ENCODE measurements at places on chromosomes 6 and 20.
A peak's percentile ranks its signal among the peaks of the same experiment; 100 is the strongest.

DNA sequence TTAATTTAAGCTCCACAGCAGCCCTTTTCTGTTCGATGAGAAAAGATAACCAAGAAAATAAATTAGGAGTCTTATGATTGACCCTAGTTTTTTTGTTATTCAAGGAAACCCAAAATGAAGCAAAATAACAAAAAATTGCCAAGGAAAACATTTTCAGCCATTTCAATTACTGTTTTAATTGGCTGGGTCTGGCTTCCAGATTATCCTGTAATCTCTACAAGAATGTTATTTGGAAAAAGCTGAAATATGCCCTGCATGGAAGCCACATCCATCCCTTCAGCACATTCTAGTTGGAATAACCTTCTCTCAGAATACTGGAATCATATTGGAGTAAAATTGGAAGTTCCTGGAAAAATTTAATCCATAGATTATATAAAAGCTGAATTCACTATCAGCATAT is 191.1 kb upstream of the CCN2 start:
- no peak for DNase-seq
- no peaks in the 10 kb centered on the region for H3K4me1 ChIP-seq
- no peaks in the 10 kb centered on the region for H3K27me3 ChIP-seq
- H3K27ac ChIP-seq: no peak overlapping the region

DNA sequence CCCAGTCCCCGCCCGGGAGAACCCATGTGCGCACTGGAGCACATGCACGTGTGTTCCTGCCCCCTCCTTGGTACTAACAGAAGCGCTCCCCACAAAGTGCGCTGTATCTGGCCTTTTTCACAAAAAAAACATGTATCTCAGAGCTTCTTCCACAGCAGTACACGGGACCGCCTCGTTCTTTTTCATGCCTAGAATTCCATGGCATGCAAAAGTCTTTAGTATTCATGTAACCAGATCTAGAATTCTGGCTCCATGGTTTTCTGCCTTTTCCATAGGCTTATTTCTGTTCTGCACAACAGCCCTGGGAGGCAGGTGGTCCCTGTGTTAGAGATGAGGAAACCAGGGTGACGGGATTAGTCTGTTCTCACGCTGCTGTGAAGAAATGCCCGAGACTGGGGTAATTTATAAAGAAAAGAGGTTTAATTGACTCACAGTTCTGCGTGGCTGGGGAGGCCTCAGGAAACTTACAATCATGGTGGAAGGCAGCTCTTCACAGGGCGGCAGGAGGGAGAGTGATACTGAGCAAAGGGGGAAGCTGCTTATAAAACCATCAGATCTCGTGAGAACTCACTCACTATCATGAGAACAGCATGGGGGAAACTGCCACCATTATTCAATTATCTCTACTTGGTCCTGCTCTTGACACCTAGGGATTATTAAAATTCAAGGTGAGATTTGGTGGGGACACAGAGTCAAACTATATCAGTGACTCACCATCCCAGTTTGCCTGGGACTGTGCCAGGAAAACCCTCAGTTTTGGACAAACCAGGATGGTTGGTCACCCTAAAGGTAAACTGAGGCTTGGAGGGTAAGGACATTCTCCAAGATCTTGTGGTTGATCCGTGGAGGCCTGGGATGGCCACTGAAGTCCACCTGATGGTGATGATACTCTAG is 41.0 kb downstream of the C20orf203 start:
- no peaks in the 10 kb centered on the region for H3K27me3 ChIP-seq
- no peak for DNase-seq
- H3K36me3 ChIP-seq: no peaks in the 10 kb centered on the region

DNA sequence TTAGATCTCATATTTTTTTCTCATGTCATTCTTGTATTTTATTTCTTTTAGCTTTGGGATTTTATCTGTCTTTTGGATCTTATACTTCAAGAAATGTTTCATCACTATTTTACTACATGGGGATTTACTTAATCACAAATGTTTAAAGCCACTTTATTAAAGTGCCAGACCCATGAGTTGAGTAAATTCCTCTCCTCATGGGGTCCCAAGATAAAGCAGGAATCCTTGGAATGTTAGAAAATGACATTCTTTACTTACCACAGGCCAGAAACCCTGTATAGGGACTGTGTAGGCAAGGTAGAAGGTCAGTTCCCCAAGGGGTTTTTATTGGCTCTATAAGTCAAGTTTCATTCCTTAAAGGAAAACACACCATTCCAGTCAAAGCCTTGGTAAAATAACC is 28.4 kb upstream of the OR2J2 start:
- H3K4me1 ChIP-seq: no peaks in the 10 kb centered on the region
- no peaks in the 10 kb centered on the region for H3K36me3 ChIP-seq
- DNase-seq: no peak
- no peak overlapping the region for H3K4me3 ChIP-seq
- no peak overlapping the region for H3K27ac ChIP-seq
- H3K27me3 ChIP-seq: peaks cover 6% of the 10 kb centered on the region

GRCh38 chr6:165219629-165220028 is 89.8 kb downstream of the C6orf118 start:
- no peak for DNase-seq
- no peak overlapping the region for H3K4me3 ChIP-seq
- no peaks in the 10 kb centered on the region for H3K36me3 ChIP-seq
- no peaks in the 10 kb centered on the region for H3K27me3 ChIP-seq
- H3K27ac ChIP-seq: no peak overlapping the region
- no peaks in the 10 kb centered on the region for H3K4me1 ChIP-seq

- DNase-seq: peak; percentile 57
- H3K27me3 ChIP-seq: no peaks in the 10 kb centered on the region
- H3K4me1 ChIP-seq: no peaks in the 10 kb centered on the region
- H3K36me3 ChIP-seq: no peaks in the 10 kb centered on the region
- H3K27ac ChIP-seq: no peak overlapping the region
- no peak overlapping the region for H3K4me3 ChIP-seq
Observed at GRCh38 chr6:45922728-45923351, 92.8 kb downstream of the CLIC5 start.

- no peak for DNase-seq
- H3K27ac ChIP-seq: no peak overlapping the region
- H3K4me1 ChIP-seq: no peaks in the 10 kb centered on the region
- H3K4me3 ChIP-seq: no peak overlapping the region
Observed at GRCh38 chr20:44849703-44850102, 35.8 kb upstream of the YWHAB start.

GRCh38 chr6:52972989-52973388 is 22.1 kb downstream of the GSTA4 start:
- H3K4me3 ChIP-seq: no peak overlapping the region
- H3K27me3 ChIP-seq: no peaks in the 10 kb centered on the region
- no peaks in the 10 kb centered on the region for H3K4me1 ChIP-seq
- no peak overlapping the region for H3K27ac ChIP-seq
- DNase-seq: no peak

DNA sequence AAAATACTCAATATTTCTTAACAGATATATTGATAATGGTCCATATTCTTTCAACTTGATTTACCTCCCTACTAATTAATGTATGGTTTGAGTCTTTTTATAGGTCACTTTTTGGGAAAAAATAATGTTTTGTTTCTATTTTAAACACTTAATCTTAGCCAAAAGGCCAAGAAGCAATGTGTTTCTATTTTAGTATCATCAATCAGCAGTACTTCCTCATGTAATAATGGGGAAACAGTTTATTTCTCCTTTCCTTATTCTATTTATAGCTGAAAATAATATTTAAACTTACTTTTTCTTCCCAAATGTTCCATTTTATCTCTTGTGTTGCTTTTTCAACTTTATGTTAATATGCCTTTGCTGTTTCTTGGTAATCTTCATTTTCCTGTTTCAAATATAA is 295.1 kb downstream of the ALDH8A1 start:
- no peaks in the 10 kb centered on the region for H3K27me3 ChIP-seq
- H3K27ac ChIP-seq: no peak overlapping the region
- H3K4me3 ChIP-seq: no peak overlapping the region
- H3K36me3 ChIP-seq: no peaks in the 10 kb centered on the region
- no peak for DNase-seq

DNA sequence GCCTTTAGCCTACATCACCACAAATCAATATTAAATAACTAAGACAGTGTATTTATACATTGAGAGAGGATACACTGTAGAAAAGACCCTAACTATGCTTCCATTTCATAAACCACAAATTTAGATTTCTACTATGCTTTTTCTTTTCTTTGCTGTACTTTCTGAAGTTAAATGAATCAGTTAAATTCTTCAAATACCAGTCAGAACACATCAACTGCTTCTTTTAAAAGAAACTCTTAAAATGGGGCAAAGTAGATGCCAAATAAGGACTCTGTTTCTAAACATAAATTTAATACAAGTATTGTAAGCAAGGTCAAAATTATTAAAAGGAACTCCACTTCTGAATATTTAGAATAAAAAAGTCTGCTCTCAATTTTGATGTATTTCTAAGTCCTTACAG is 76.9 kb downstream of the GMDS start:
- H3K4me3 ChIP-seq: no peak overlapping the region
- H3K4me1 ChIP-seq: no peaks in the 10 kb centered on the region
- no peak overlapping the region for H3K27ac ChIP-seq
- H3K27me3 ChIP-seq: no peaks in the 10 kb centered on the region
- DNase-seq: no peak
- no peaks in the 10 kb centered on the region for H3K36me3 ChIP-seq

DNA sequence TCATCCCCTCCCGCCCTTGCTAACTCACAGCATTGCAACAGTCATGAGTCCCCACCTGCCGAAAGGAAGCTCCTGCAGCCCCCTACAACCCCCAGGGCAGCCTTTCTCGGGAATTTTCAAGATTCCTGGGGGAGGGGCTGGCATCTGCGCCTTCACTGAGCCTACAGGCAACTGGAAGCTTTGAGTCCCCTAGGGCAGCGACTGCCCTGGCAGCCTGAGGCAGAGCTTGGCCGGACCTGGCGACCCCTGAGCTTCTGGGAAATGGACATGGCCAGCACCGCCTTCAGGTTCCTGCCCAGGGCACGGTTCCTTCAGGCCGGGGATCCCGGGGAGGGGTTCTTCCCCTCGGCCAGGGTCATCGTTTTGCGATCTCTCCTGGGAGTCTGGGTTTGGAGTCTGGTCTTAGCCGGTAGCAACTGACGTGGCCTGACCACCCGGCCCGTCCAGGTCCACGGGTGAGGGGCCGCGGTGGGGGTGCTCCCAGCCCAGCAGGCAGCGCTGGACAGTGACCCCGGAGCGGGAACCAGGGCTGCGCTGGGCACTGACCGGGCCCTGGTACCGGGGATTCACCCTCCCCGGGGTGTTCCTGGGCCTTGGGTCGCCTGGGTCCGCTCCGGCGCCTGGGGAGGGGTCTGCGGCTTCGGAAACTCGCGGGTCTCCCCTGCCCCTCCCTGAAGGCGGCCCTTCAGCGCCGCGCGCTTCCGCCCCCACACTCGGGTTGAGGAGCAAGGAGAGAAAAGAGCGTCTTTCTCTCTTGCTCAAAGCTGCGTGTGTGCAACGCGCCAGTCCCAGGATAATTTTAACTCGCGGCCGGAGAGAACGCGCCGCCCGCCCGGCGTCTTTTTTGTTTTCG is 593 bp upstream of the COL9A3 start:
- H3K4me3 ChIP-seq: no peak overlapping the region
- peaks cover 26% of the 10 kb centered on the region for H3K4me1 ChIP-seq
- DNase-seq: no peak
- H3K36me3 ChIP-seq: peaks cover 17% of the 10 kb centered on the region
- H3K27me3 ChIP-seq: peaks cover 47% of the 10 kb centered on the region
- H3K27ac ChIP-seq: no peak overlapping the region

DNA sequence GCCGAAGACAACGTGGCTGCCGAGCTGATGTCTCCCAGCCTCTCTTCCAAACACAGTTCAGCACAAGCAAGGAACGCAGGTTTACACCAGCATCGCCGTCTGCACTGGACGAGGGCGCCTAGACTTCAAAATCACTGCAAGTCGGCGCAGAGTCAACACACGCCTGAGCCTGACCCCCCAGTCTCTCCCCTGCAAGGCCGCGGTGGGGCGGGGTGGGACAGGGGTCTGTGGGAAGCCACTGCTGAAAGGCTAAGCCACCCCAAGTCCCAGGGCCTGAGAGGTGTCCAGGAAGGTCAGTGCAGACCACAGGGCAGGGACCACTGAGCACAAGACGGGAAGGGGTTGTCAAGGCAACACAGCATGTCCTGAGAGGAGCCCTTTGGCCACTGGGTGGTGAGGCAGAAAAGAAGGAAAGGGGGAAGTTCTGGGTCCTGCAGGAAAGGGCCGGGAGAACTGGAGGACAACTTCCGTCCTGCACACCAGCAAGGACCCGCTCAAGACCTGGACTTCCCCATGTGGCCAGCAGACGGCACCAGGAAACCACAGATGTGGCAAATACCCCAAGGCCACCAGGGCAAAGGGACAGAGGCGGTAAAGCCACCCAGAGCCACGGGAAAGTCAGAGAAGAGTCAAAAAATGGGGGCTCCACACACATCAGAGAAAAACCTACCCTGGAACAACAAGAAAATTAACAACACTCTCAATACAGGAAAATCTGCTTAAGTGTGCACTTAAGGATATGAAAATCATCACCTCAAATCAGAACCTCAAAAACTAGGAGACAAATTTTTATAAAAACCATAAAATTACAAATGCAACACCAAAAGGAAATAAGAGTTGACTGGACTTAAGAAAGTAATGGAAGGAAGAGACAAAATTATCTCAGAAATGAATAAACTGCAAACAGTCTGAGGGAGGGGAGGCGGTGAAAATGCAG is 84.8 kb downstream of the TAF4 start:
- H3K36me3 ChIP-seq: peaks cover 28% of the 10 kb centered on the region
- H3K27ac ChIP-seq: no peak overlapping the region
- no peak for DNase-seq
- H3K4me1 ChIP-seq: peaks cover 17% of the 10 kb centered on the region
- no peaks in the 10 kb centered on the region for H3K27me3 ChIP-seq
- no peak overlapping the region for H3K4me3 ChIP-seq

DNA sequence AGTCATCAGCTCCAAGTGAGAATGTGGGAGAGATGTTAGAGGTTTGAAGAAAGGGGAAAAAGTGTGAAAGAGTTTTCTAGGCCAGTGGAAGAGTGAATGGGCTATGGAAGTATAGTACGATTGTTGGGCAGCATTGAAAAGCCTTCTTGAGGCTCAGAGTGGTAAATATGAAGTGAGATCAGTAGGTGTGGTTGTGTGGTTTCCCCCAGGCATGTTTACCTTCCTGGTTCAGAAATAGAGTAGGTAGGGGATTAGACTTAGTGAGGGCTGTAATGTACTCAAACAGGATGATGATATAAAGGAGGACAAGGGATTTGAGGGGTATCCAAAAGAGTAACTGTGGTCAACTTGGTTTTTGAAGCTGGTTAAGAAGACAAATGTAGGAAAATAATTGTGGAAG is 3.7 kb downstream of the MLIP start:
- DNase-seq: no peak
- no peak overlapping the region for H3K27ac ChIP-seq
- H3K36me3 ChIP-seq: no peaks in the 10 kb centered on the region
- H3K4me3 ChIP-seq: no peak overlapping the region
- no peaks in the 10 kb centered on the region for H3K4me1 ChIP-seq
- no peaks in the 10 kb centered on the region for H3K27me3 ChIP-seq

DNA sequence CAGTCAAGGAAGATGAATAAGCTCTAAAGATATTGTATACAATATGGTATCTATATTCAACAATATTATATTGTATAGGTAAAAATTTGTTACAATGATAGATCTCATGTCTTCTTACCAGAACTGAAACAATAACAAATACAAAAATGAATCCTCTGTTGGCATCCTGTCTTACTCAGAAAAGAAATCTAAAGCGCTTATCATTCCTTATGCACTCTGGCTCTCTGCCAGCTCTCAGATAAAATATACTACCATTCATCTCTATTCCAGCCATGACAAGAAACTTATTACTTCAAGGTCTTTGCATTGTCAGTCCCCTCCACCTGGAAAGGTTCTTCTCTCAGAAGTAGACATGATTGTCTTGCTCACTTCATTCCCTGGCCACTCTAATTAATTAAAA is 138.6 kb downstream of the THEMIS start:
- peaks cover 3% of the 10 kb centered on the region for H3K4me1 ChIP-seq
- H3K4me3 ChIP-seq: no peak overlapping the region
- H3K27ac ChIP-seq: no peak overlapping the region
- peaks cover 3% of the 10 kb centered on the region for H3K36me3 ChIP-seq

All from CD4-positive, alpha-beta T cell (primary cell).